Epithelial cell of proximal tubule (primary cell): ENCODE measurements at places on chromosomes 1 and 21. TPM values are rescaled to one million over a fixed set of nuclear protein-coding genes. Genes with fewer than 3 reads are reported as not detected.

The MEF2D gene
- 10.6 and 10.7 TPM in 2 replicates for total RNA-seq

The PLA2G2D gene
- not detected in 2 replicates for total RNA-seq

The ERICH3 gene
- total RNA-seq: 0.14 TPM in 1 of 2 replicates, not detected in the other

The TFF3 gene
- 0.29 and 1.0 TPM in 2 replicates for total RNA-seq

The HES5 gene
- total RNA-seq: 0.14 TPM in 1 of 2 replicates, not detected in the other

The CHIA gene
- total RNA-seq: not detected in 2 replicates

The CCNL2 gene
- 47.3 and 96.3 TPM in 2 replicates for total RNA-seq

The LINGO4 gene
- total RNA-seq: not detected in 2 replicates

The TBX19 gene
- total RNA-seq: 0.29 and 1.3 TPM in 2 replicates
